ENCODE measurements at places on chromosomes 2 and 18.

GRCh38 chr18:57569133-57569532, 17.4 kb downstream of the FECH start:
- DNase-seq: no peak

DNA sequence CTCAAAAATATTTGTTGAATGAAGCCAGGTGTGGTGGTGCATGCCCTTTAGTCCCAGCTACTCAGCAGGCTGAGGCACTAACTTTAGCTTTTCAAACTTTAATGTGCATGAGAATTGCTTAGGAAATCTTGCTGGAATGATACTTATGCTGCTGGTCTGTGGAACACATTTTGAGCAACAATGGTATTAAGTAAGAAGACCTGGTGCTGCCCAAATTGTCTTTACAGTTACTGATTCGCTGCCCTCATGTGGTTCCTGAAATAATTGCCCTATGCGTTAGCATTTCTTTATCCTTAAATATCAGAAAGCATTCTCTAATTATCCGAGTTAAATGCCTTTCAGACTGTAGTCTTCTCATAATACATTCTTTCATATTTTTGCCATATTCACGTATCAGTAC, 76.0 kb upstream of the SESTD1 start:
- DNase-seq: peak; percentile 86

- DNase-seq: peak; percentile 98
Observed at GRCh38 chr2:112794131-112794733, 9.9 kb upstream of the IL1A start.

DNA sequence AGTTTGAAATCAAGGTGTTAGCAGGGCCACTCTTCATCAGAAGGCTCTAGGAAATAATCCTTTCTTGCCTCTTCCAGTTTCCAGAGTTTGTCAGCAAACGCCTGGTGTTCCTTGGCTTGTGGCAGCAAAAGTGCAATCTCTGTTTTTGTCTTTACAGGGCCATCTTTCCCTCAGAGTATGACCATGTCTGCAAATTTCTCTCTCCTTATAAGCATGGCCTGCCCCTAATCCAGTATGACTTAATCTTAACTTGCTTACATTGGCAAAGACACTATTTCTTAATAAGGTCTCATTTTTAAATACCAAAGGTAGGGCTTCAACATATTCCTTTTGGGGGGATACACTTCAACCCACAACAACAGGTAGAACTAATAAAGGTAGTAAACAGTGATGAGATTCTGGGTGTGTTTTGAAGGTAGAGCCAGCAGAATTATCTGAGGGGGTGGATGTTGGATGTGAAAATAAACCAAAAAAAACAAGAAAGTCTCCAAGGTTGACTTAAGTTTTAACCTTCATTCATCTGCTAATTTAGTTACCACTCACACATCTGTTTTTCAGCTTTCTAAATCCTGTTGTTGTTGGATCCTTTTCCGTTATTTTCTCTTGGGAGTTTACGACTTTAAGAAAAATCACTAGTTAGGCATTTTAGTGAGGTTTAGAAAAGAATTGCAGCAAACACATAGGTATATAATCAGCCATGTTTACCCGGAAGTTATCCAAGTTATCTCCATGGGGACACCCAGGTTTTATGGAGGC, 234.4 kb upstream of the FIGN start:
- peak; percentile 2 for DNase-seq

- DNase-seq: no peak
Observed at GRCh38 chr2:201936817-201937216, 96.8 kb upstream of the FZD7 start.

GRCh38 chr2:74325815-74326214, 17.4 kb downstream of the SLC4A5 start:
- no peak for DNase-seq

Data from fibroblast of the aortic adventitia (primary cell).